ENCODE measurements at places on chromosomes 1 and 21. TPM values are rescaled to one million over a fixed set of nuclear protein-coding genes. Genes with fewer than 3 reads are reported as not detected.

The UBASH3A gene
- total RNA-seq, result not detected

The ORC1 gene
- total RNA-seq, result 1.5 TPM

The ANXA9 gene
- total RNA-seq, result not detected

The AGT gene
- total RNA-seq, result under 0.01 TPM

The TCEA3 gene
- total RNA-seq, result 0.34 TPM

The CD84 gene
- total RNA-seq, result not detected

The PADI2 gene
- under 0.01 TPM for total RNA-seq

The LIN28A gene
- total RNA-seq, result not detected

The CCDC27 gene
- total RNA-seq, result not detected

The ADAMTS5 gene
- 2.9 TPM for total RNA-seq

The SPRR5 gene
- total RNA-seq, result not detected

The S100A11 gene
- 10.9 TPM for total RNA-seq

The C1orf185 gene
- total RNA-seq, result not detected

The NTNG1 gene
- not detected for total RNA-seq

The DPT gene
- not detected for total RNA-seq

The GPR157 gene
- total RNA-seq, result 4.6 TPM

The ROR1 gene
- 0.17 TPM for total RNA-seq

The ZNF687 gene
- 7.1 TPM for total RNA-seq

The PHTF1 gene
- total RNA-seq, result 28.0 TPM

The BRDT gene
- not detected for total RNA-seq

The HORMAD1 gene
- 0.11 TPM for total RNA-seq

The ZFP69B gene
- 1.2 TPM for total RNA-seq

The OR2T34 gene
- not detected for total RNA-seq

The WDR64 gene
- under 0.01 TPM for total RNA-seq

The KRTAP13-3 gene
- not detected for total RNA-seq

The MSTO1 gene
- 13.7 TPM for total RNA-seq

The EPHB2 gene
- total RNA-seq, result 21.2 TPM

The CCDC190 gene
- 0.11 TPM for total RNA-seq

The CELA3A gene
- not detected for total RNA-seq

The XKR8 gene
- total RNA-seq, result 5.2 TPM

The LCE3C gene
- total RNA-seq, result not detected

The SYT14 gene
- not detected for total RNA-seq

The ZNF593OS gene
- not detected for total RNA-seq

The TSPEAR gene
- 0.26 TPM for total RNA-seq

The EFNA3 gene
- total RNA-seq, result 1.4 TPM

The FAM151A gene
- total RNA-seq, result not detected

The ETV3L gene
- not detected for total RNA-seq

The PYGO2 gene
- 5.3 TPM for total RNA-seq

The TEX50 gene
- not detected for total RNA-seq

The RUNX1 gene
- total RNA-seq, result 0.26 TPM
